Naive thymus-derived CD8-positive, alpha-beta T cell (primary cell): ENCODE measurements at places on chromosomes 13 and 19.
A peak's percentile ranks its signal among the peaks of the same experiment; 100 is the strongest.

- H3K27me3 ChIP-seq = peaks cover 17% of the 10 kb centered on the region
- H3K4me1 ChIP-seq = no peaks in the 10 kb centered on the region
- no peak overlapping the region for H3K4me3 ChIP-seq
- no peak for DNase-seq
- H3K27ac ChIP-seq = no peak overlapping the region
Measured at GRCh38 chr13:111577208-111577828, 256.9 kb downstream of the TEX29 start.

DNA sequence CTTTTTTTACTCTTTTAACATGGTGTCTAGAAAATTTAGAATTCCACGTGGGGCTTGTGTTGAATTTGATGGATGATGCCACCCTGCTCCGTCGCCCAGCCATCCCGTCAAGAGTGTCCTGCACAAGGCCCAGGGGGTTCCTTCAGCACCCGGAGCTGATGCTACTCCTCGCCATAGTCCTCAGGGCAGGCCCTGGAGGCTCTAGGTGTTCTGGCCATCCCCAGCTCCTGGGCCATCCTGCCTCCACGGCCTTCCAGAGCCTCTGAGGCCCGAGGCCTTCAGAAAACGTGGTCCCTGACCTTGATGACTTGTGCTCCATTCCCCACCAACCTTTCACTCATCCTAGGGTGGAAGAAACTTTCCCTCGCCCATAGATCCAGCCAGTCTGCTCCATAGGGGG, 3.3 kb downstream of the AKT1S1 start:
- no peak overlapping the region for H3K27ac ChIP-seq
- H3K4me1 ChIP-seq = peaks cover 15% of the 10 kb centered on the region
- peak overlapping the region; percentile 33 for H3K4me3 ChIP-seq
- no peaks in the 10 kb centered on the region for H3K36me3 ChIP-seq

GRCh38 chr19:54791476-54791875, 11.9 kb upstream of the KIR2DL4 start:
- no peak overlapping the region for H3K4me3 ChIP-seq
- no peak overlapping the region for H3K27ac ChIP-seq
- peaks cover 24% of the 10 kb centered on the region for H3K27me3 ChIP-seq
- DNase-seq = no peak

DNA sequence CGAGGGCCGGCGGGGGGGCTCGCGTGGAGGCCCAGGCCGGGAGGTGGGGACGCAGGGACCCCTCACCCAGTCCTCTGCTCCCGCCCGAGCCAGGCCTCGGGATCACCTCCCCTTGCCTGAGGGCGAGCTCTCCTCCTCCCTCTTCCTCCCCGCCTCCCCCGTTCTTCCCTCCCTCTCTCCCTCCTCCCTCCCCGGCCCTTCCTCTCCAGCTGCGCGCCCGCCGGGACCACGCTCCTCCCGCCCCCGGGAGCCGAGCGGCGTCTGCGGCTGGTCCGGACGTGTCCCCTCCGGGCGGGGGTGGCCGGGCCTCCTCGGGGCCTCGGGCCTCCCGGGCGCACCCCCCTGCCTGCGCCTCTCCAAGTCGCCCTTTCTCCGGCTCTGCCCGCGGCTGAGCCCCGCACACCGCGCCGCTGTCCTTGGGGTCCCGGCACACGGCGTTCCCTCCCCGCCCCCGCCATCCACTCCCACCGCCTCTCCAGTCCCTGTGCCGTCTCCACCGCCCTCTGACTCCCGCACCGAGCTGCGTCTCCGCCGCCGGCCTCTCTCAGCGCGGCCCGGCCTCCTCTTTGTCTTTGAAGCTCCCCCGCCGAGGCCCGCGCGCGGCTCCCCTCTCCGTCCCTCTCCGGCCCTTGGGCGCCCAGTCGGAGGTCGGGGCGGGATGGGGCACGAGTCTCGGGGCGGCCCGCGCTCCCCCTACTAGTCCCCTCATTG, 5.7 kb downstream of the SOX1 start:
- DNase-seq = no peak
- H3K4me3 ChIP-seq = no peak overlapping the region
- peaks cover 13% of the 10 kb centered on the region for H3K4me1 ChIP-seq
- H3K27ac ChIP-seq = no peak overlapping the region
- peaks cover 64% of the 10 kb centered on the region for H3K27me3 ChIP-seq
- peaks cover 17% of the 10 kb centered on the region for H3K36me3 ChIP-seq
